T-helper 1 cell treated with Interleukin-12 subunit alpha and Interleukin-12 subunit beta and Interleukin-4 antibody, amounts not matched to agents 30 ng/mL and 1 ng/mL, for 36 hours (primary cell): ENCODE measurements at places on chromosomes 2 and 18. TPM values are rescaled to one million over a fixed set of nuclear protein-coding genes. Genes with fewer than 3 reads are reported as not detected.

ST8SIA5 gene
- 0.32 TPM in 1 of 2 replicates, not detected in the other for total RNA-seq

ASPRV1 gene
- 1.1 TPM in 2 replicates for total RNA-seq

CASP8 gene
- total RNA-seq, result 107 and 120 TPM in 2 replicates

SCYGR7 gene
- total RNA-seq, result not detected in 2 replicates

LOXHD1 gene
- 0.05 TPM in 1 of 2 replicates, not detected in the other for total RNA-seq
